ENCODE measurements at places on chromosomes 3 and 15.

DNA sequence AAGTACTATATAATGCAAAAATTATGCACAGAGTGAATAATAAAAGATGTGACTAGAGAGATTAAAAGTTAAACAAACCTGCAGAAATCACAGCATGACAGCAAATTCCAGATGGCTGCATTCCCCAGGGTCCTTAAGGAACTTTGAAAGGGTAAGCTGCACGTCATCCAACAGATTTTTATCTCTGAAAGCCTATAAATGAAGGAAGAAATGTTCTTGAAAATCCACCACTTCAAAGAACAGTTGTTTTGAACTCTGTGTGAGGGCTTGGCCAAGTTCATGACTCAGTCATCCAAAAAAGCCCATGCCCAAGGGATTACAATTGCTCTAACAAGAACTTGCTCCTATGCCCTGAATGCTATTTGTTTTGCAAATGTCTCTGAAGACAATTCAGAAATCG, 603.6 kb downstream of the PLOD2 start:
- DNase-seq: no peak

DNA sequence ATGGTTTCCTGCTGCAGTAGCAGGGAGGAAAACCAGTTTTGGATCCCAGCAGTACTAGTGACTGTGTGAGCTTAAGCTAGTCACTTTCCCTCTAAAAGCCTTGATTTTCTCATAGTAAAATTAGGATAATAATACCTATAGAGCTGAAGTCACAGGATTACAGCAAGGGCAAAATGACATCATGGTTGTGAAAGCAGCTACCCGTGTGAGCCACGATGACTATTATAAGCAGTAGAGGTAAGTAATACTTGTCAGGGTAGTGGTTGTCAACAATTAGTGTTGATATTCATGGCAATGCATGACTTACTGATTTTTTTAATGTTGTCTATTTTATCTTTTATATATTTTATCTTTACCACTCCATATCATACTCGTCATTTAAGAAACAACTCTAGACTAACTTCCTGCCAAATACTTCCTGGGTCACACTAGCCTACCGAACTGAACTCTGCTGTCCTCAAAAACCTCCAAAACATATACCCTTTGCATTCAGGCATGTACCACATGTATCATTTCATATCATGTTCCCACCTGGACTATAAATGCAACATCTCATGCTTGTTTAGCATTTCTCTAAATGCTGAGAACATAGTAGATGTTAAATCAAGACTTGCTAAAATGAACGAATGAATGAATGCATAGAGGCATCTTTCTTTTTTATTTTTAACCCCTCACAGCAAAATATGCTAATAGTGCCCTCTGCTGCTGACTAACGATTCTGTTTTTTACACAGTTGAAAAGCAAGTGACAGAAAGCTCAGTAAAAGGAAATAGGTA, 172.6 kb downstream of the P3H2 start:
- no peak for DNase-seq

DNA sequence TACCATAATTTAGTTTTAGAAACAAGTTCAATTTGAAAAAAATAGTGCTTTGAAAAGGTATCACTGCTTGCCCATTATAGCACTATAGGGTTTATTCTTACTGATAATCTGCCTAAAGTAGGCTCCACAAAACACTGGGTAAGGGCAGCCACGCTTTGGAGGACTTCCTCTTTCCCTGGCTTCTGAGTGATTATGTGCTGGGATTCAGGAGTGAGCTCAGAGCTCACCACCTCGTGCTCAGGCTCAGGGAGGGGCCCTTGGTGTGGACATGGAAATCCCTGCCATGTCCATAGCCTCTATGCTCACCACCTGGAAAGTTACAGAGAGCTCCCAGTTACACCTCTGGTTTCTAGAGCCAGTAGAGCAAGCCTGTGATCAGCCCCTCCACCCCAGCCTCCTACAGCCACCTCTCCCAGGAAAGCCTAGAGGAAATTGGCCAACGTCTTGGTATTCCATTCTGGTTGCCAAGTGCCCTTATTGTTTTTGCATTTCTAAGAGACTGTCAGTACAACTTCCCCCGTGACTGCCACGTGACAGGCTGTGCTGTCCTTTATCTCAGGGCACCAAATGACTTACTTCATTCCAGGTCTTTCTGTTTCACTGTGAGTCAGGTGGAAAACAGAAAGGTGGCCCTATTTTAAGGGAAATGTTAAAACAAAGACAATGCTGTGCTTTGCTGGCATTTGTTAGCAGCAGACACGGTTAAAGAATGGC, 316.0 kb downstream of the RORA start:
- no peak for DNase-seq

- no peak for DNase-seq
These were observed 40.8 kb downstream of the RHCG start for GRCh38 chr15:89455535-89455934.

DNA sequence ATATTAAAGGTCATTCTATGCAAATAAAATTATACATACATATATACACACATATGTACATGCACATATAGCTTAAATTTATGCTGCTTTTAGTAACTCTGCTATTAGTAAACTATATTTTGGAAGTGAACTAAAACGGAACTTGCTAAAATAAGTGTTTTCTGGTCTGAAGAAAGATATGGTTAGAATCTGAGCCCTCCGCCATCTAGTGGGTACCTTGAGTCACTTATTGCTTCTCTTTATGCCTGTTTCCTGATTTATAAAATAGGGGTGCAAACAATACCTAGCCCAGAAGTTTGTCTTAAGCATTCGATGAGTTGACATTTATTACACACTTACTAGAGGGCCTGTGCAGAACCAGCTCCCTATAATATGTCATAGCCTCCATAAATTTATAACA, 255.7 kb downstream of the CNTN6 start:
- DNase-seq: no peak

GRCh38 chr3:78497767-78498166, 1270.0 kb downstream of the ROBO1 start:
- no peak for DNase-seq

DNA sequence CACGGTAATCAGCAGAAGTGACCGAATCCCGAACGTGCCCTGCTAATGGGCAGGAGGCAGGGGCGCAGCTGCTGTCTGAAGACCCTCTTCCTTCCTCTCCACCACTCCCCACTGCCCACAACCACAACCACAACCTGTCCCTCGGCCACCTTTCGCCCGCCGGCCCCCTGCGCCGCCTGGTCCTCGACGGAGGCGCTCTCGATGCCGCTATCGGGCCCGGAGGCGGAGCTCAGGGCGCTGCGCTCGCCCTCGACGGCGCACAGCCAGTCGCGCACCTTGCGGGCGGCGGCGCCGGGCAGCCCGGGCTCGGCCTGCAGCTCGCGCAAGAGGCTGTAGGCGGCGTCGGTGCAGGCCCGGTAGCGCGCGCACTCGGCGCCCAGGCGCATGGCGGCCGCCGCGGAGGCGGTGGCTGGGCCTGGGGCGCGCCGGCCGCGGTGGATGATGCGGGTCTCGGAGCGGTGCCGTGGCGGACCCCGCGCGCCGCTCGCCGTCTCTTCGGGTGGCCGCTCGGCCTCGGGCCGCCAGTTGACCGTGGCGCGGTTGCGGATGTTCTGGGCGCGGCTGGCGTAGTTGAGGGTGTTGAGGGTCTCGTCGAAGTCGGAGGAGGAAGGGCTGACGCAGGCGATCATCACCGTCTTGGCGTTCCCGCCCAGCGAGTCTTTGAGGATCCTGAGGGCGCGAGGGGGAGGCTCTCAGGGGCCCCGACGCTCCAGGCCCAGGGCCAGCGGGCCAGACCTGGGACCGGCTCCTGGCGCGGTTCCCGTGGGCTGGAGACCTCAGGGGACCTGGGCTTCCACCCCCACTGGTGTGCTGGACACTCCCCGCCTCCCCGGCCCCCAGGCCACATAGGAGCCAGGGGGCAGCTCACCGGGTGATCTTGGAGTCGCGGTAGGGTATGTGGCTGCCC, 6.9 kb downstream of the KIF7 start:
- no peak for DNase-seq

GRCh38 chr15:83112956-83113299, 5.5 kb downstream of the TM6SF1 start:
- no peak for DNase-seq

GRCh38 chr15:41952013-41952563, 20.3 kb downstream of the EHD4 start:
- no peak for DNase-seq

GRCh38 chr3:127428344-127428997, 140.6 kb upstream of the PRR20G start:
- DNase-seq: no peak

GRCh38 chr3:149816311-149816710, 3.3 kb downstream of the RNF13 start:
- DNase-seq: no peak

DNA sequence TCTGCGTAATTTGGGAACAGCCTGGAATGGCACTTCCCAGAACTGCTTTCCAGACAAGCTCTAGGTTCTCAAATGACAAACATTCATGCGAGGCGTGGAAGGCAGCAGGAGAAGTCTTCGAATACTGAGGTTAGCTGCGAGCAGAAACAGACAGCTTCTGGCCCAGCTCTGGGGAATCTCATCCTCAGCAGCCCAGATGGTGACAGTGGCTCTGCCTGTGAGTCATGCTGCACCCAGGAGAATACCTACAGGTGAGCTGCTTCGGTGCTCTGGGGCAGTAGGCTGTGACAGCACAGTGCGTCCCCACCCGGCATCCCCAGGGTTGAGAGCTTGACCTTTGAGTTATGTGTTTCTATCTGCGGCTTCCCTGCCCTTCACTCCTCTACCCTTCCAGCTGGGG, 258.6 kb downstream of the KLF13 start:
- DNase-seq: no peak

GRCh38 chr3:47047673-47048072, 68.2 kb downstream of the NBEAL2 start:
- no peak for DNase-seq

GRCh38 chr3:93969997-93970396, 3.7 kb downstream of the PROS1 start:
- DNase-seq: no peak

DNA sequence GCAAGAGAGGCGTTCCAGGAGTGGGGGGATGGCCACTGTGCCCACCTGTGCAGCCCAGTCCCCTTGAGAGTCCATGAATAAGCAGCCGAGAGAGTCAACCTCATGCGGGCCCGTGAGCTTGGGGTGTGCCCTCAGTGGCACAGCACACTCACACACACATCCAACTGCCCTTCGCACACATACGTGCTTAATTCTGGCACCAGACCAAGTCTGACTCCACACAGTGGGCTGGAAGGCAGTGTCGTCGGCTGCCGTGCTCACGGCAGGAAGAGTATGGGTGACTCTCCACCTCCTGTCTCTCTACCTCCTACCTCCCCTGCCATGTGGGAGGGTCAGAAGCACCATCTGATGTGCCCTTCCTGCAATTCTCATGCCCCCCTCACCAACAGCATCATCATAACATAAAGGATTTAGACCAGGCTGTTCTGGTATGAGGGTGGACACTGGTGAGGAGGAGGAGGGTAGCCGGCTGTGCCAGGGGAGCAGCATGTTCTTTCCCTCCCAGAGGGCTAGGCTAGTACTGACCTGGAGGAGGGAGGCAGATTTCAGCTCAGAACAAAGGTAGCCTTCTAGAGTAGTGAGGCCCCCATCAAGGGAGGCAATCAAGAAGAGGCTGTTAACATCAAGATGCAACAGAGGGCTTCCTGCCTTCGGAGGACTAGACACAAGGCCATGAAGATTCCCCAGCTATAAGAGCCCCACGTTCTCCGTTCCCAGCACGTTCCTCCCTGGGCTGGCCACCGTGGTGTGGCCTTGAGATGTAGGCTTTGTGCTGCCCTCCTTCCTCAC, 5.3 kb upstream of the STRA6 start:
- no peak for DNase-seq

Measured in stimulated activated CD8-positive, alpha-beta memory T cell treated with anti-CD3 and anti-CD28 coated beads, Interleukin-15, amount 100 ng/mL, for 48 hours (primary cell).